ENCODE measurements at places on chromosomes 7 and 10. TPM values are rescaled to one million over a fixed set of nuclear protein-coding genes. Genes with fewer than 3 reads are reported as not detected.
A peak's percentile ranks its signal among the peaks of the same experiment; 100 is the strongest.

ABLIM1 gene
- total RNA-seq = 674 TPM

GRCh38 chr10:14261336-14261735 is 69.4 kb downstream of the FRMD4A start:
- no peak for DNase-seq

GRCh38 chr10:98402931-98403718 is 11.9 kb downstream of the PYROXD2 start:
- no peak for DNase-seq

DNA sequence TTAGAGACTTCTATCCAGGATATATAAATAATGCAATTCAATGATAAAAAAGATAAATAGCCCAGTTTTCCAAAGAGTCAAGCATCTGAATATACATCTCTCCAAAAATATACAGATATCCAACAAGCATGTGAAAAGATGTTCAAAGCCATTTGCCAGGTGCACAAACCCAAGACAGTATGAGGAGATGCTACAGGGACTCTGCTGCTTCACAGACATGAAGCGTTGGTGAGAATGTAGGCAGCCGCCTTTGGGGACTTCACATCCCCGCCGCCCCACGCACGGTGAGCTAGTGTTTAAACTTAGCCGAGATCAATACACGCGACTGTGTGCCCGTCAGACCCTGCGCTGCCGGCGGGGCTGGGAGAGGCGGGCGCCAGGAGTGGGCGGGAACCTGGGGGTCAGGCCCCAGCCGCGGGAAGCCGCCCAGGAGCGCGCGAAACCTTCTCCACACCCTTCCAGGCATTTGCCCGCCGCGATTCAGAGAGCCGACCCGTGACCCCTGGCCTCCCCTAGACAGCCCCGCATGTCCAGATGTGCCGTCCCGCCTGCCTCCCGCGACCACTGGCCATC is 927 bp upstream of the ALOX5 start:
- no peak for DNase-seq

CRYGN gene
- total RNA-seq = 0.41 TPM

- DNase-seq = no peak
These were observed 88.4 kb downstream of the FAS start for GRCh38 chr10:89078724-89079672.

DKK1 gene
- not detected for total RNA-seq

- DNase-seq = no peak
These were observed 596.6 kb upstream of the CELF2 start for GRCh38 chr10:10421071-10421470.

ANKRD1 gene
- total RNA-seq = 2,047 TPM

GRCh38 chr7:98877692-98878364 is 504 bp upstream of the TRRAP start:
- DNase-seq = no peak

GRCh38 chr7:120407010-120407409 is 134.0 kb downstream of the KCND2 start:
- no peak for DNase-seq

BTBD16 gene
- not detected for total RNA-seq

GRCh38 chr7:952548-953441 is 1.7 kb downstream of the ADAP1 start:
- peak; percentile 8 for DNase-seq

AMPH gene
- 2.6 TPM for total RNA-seq

DNA sequence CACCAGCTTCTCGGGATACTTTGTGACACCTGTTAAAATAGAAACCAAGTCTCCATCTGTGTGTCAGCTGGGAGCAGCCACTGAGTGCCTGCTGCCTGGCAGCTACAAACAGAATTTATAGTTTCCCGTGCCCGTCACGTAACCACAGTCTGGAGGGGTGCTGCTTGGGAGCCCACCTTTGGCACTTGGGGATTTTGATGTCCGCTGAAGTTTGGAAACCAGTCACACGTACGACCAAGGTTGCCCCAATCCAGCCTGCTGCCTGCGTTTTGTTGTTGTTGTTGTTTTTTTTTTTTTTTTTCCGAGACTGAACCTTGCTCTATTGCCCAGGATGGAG is 1.6 kb downstream of the TRRAP start:
- no peak for DNase-seq

GRCh38 chr7:113796557-113796956 is 122.3 kb downstream of the PPP1R3A start:
- no peak for DNase-seq

- DNase-seq = no peak
These were observed 40.9 kb downstream of the GBF1 start for GRCh38 chr10:102286216-102286615.

DNA sequence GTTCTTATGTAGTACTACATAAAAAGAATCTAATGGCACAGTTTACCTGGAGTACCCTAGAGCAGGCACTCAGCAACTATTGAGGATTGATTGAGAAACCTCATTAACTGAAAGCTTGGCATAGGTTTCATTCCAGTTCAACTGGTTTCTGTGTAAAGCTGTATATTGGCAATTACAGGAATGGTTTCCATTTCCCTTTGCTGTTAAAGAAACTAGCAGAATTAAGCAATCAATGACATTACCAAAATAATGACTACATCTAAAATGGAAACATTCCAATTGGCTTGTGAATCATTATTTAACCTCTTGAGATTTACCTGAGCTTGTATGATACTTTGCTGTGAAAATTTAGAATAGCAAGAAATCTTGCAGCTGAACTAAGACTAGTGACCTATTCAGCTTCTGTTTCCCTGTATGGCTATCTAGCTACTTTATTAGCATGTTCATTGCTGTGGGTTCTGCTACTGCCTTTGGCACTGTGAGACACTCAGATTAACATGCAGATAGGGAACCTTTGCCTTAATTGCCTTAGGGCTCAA is 33.5 kb upstream of the CADPS2 start:
- no peak for DNase-seq

GRCh38 chr10:25753776-25754175 is 180.3 kb upstream of the MYO3A start:
- no peak for DNase-seq

DNA sequence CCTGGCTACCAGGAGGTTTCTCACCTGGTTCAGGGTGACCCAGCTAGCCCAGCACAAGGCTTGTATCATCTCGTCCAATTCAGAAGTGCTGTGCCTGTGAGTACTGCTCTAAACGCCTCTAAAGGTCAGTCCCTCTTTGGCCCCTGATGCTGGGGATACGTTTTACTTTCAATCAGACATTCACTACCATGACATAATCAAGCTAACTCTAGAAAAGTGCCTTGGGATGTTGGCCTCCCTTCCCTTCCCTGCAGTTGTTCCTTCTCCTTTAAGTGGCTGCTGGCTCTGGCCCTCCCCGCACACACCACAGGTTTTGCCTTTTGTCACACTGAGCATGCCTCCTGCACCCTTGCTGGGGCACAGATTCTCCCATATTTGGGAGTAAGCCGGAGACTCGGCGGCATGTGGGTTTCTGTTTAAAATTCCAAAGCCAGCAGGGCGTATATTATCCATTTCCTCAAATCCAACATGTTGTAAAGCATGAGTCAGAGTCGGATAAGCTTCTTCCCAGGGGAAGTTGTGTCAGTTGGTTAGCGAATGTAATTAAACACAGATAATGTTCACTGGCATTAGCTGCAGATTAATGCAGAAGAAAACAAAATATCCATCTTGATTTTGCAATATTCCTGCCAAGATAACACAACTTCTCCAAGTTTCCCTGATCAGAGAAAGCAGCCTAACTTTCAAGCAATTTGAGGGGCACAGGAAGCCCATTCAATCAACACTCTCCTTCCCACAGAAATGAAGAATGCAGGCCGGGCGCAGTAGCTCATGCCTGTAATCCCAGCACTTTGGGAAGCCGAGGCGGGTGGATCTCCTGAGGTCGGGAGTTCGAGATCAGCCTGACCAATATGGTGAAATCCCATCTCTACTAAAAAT is 31.8 kb upstream of the VCL start:
- peak; percentile 80 for DNase-seq

GNG11 gene
- 29.6 TPM for total RNA-seq

- DNase-seq = no peak
These were observed 12.4 kb downstream of the PAPOLB start for GRCh38 chr7:4849390-4849789.

DNA sequence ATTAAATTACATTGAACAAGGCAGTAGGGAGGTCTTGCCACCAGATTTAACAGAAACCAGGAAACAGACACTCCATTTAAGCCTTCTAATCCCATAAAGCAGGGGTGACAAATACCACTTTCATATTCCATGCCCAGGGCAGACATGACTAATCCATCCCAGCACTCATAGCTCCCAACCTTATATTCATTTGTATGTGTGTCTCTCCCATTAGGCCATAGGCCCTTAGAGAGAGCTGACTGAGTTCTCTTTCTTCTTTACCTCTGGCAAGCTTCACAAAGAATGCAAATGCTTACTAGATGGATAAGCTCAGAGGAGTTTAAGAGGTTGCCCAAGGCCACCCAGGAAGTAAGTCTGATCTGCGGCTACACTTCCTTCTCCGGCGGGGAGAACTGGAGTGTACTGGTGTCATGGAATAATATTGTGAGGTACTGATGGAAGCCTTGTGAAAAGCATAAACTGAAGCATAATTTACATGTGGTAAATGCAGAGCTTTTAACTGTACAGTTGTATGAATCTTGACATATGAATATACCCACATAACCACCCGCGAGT is 239.7 kb upstream of the HABP2 start:
- no peak for DNase-seq

- no peak for DNase-seq
These were observed 79.4 kb upstream of the CDCA7L start for GRCh38 chr7:22025075-22025474.

DNA sequence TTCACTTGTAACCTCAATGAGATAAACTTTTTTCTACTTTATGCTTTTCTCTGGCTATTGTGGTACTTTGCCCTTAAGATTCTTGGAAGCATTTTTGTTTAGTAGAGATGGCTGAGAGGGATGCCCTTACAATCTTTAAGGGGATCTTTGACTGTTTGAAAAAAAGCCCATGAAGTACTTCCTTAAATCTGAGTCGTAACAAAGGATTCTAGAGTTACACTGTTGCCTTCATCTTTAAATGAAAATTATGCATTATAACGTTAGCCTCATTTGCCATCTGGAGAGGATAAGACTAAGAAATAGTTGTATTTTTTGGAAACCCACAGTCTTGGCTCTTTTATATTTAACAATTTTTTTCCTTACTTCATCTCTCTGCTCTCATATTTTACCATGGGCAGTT is 37.8 kb upstream of the FZD1 start:
- DNase-seq = no peak

DNA sequence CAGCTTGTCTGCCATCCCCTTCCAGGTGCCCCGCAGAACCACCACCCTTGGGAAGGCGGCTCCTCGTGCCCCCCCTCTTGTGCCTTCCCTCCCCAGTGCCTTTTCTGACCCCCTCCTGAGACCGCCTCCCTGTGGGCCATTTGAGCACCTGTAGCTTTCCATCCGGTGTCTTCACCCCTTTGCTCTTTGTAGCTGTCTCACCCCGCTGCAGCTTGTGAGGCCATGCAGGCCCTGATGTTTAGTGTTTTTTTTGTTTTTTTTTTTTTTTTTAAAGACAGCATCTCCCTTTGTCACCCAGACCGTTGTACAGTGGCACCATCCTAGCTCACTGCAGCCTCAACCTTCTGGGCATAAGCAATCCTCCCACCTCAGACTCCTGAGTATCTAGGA is 52.5 kb downstream of the CUX1 start:
- DNase-seq = no peak

- no peak for DNase-seq
These were observed 35.3 kb downstream of the DENND2A start for GRCh38 chr7:140605337-140605736.

GRCh38 chr10:33137356-33138005 is 179.5 kb upstream of the ITGB1 start:
- DNase-seq = no peak

DNA sequence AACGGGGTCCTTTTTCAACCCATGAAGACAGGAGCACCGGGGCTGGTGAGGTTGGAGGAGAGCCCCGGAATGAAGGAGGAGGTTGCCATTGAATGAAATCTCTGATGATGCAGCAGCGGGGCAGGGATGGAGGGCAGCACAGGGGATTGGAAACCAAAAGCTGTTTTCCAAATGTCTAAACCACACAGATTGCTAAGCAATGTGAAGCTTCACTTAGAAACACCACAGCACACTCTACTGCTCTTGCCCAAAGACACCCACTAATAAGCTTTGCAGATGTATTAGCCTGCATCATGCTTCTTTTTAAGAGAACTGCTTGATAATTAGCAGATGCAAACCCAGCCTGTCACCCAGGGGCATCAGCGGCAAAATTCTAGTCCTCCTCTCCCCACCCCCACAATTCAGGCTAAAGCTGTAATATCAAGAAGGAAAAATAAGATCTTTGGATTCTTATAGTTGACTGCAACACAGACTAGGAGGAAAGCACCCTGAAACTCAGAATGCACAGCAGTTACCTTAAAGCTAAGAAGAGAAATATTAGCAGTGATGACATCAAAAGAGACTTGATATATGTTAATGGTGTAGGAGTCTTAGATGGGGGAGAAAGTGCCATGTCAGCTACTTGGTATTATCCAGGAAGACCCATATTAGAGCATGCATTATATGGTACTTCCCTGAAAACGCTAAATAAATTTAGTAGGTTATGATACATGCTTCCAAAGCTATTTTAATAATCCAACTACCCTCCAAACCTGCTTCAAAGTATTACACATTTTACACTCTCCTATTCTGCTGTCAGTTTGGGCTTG is 666.7 kb downstream of the KCNMA1 start:
- no peak for DNase-seq

GRCh38 chr7:39951226-39952194 is 1.5 kb downstream of the CDK13 start:
- peak; percentile 52 for DNase-seq

- no peak for DNase-seq
These were observed 249.1 kb upstream of the PITRM1 start for GRCh38 chr10:3421537-3422257.

DNA sequence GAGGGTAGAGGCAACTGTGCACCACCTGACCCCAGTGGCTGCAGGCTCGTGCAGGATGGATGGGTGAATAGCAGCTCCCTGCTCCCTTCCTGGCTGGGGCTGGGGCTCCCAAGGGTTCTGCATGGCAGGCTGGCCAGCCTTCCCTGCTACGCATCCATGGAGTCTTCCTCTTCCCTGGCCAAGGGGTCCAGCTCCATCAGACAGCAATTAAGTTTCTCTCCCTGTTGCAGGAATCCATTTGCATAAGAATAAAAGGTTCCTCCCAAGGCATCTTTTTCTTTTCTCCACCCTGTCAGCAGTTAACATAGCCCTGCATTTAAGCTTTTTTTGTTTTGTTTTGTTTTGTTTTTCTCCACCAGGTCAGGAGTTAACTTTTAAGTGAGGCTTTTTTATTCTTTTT is 10.0 kb upstream of the CPA2 start:
- DNase-seq = no peak

BTRC gene
- 34.8 TPM for total RNA-seq

Measured in left ventricle myocardium inferior (tissue), 1 donor.